ENCODE measurements at places on chromosomes 3 and 15.

DNA sequence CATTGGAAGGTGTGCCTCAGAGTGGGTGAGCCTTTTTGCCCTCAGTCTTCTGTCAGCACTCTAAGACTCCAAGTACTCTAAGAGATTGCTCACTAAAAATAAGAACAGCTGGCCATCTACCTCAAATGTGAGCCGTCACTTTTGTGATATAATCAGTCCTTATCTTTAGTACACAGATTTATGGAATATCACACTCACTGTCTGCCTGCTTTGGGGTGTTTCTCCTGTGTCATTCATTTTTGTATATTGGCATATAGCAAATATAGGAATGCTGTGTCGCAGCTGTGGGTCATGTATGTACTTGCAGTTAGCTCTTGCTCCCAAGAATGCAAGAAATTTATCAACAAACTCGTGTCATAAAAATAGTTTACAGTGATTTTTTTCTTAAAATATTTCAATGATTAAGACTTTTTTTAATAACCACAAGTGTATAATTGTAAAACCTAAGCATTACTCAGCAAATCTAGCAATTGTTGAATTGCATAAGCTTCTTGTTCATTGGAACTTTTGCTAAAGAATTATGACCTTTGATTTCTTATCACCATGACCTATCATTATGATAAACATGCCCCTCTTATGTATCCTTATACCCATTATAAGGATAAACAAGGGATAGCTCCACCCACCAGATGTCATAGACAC is 18.8 kb downstream of the SETD5 start:
- no peak for DNase-seq

DNA sequence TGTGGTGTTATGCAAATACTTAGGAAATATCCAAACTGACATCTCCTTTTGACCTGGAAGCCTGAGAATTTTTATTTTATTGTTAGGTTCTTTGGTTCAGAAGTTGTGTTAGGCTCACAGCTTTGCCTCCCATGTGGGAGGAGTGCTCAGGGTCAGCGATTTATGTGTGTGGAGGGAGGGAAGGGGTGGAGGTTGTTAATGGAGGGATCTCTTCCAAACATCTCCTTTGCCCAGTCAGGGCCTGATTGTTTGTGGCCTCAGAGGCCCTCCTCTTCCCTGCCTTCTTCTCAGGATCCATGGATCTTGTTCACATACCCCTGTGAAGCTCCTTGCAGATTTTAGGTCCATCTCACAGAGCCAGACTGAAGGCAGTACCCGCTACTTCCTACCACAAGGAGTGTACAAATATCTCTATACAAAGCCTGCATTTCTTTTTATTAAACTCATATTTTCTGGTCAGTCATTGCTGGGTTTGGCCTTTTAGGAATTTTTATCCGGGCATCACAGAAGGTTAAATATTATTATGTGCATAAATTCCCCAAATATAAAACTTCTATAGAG is 40.3 kb downstream of the BBX start:
- no peak for DNase-seq

GRCh38 chr15:90181776-90182175 is 19.4 kb upstream of the SEMA4B start:
- DNase-seq = no peak

DNA sequence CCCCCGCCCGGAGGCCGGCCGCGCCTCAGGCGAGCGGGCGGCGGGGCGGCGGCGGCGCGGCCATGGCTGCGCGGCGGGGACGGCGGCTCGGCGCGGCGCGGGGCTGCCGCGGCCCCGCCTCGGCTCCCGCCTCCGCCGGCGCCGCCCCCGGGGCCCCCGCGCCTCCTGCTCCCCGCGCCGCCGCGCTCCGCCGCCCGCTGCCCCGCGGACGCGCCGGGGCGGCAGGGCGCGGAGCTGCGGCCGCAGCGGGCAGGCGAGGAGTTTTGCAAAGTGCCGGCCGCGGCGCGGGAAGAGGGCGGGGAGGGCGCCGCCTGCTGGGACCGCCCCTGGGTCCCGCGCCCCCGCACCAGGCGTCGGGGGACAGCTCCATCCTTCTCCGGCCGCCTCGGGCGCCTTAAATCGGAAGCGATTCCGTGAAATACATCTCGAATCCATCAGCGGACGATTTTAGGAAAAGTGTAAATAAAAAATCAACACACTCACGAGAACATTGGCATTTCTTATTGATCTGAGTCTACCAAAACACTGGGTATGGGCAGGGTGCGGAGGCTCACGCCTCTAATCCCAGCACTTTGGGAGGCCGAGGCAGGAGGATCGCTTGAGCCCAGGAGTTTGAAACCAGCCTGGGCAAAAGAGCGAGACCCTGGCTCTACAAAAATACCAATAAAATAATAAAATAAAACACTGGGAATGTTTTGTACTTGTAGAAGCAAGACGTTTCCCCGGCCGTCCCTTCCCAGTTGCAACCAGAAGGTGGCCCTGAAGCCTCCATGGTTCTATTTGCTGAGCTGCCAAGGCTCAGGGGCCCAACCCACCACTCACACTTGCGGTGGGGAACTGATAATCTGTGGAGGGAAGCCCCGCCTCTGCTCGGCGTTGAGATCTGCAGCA is 136.9 kb downstream of the NUP210 start:
- no peak for DNase-seq

GRCh38 chr15:89226359-89227221 is 5.2 kb upstream of the RLBP1 start:
- no peak for DNase-seq

DNA sequence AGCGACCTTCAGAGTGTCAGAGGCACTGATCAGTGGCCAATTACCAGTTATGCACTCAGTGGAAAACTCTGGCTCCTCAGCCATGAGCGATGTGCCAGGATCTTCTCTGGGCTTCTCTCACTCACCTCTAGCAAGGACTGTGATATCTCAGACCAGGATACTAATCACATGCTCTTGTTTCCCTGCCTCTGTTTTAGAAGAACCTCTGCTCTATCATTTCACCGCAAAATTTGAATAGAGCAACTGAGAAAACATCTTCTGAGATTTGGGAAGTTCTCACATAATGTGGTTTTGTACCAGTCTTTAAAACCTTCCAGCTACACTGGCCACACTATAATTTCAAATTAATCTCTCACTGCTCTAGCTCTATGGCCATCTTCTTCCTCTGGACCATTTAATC is 325.8 kb upstream of the FRG2C start:
- DNase-seq = no peak

DNA sequence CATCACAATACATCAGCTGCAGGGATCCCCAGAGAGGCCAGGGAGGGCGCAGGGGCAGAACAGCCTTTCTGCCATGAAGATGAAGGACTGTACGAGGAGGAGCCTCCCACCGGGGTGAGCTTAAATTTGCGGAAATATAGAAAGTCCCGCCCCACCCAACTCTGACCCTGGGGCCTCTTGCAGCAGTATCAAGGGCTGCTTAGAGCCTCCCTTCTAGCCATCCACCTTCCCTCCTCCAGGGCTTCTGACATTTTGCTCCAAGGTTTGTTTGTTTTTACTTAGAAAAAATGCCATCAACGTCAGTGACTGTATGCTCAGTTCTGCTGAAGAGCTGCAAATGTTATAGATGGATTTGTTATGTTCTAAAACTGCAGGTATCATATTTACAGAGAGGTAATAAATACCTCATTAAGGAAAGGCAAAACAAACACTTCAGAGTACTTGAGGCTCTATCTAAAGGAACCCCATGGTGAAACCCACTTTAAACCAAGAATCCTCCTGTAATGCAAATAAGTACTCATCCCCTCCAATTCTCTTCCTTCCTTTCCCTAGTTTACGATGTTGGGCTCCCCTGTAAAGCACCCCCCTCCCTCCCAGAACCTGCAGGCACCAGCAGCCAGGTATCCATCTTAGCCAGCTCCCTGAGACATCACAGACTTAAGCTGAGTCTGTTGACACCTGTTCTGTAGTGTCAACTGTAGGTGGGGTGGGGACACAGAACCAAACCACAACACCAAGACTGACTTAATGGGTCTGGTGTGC is 30.5 kb downstream of the RFTN1 start:
- no peak for DNase-seq

DNA sequence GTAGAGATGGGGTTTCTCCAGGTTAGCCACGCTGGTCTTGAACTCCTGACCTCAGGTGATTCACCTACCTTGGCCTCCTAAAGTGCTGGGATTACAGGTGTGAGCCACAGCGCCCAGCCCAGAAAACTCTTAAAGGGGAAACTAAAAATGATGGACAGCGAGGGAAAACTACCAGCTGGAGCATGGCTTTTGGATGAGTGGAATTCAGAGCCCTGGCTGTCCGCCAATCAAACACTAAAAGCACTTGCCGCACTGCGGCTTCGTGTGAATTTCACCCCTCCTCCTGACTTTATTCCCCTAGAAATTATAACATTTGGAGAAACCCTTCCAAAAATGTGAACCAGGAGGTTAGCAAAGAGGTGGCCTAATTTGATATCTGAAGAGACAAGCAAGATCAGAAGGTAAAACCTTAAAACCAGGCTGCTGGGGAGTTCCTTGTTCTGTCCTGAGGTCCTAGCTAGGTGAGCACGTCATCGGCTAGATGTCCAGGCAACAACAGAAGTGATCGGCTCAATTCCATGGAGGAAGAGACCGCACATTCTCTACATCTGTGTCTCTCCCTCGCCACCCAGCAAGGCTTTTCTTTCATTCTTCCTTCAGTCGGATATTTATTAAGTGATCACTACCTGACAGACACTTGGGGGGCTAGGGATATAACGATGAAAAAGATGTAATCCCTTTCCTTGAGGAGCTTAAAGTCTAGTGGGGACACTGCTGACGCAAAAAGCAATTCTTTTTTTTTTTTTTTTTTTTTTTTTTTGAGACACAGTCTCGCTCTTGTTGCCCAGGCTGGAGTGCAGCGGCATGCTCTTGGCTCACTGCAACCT is 1.7 kb downstream of the TM4SF19 start:
- no peak for DNase-seq

DNA sequence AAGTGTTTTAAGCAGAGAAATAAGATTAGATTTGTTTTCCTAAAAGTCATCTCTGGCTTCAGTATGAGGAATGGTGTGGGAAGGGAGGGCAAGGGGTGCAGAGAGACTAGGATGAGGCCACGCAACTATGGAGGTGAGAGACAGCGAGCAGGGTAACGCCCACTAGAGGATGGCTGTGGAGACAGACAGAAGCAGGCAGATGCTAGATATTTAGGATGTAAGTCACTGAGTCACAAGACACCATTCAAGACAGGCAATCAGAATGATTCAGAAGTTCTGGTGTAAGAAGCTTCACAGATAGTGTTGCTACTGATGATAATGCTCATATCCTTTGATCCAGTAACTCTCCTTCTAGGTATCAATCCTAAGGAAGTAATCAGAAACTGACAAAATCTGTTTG is 19.1 kb downstream of the HSPBAP1 start:
- no peak for DNase-seq

GRCh38 chr15:31338879-31339557 is 12.4 kb downstream of the KLF13 start:
- DNase-seq = peak; percentile 66

DNA sequence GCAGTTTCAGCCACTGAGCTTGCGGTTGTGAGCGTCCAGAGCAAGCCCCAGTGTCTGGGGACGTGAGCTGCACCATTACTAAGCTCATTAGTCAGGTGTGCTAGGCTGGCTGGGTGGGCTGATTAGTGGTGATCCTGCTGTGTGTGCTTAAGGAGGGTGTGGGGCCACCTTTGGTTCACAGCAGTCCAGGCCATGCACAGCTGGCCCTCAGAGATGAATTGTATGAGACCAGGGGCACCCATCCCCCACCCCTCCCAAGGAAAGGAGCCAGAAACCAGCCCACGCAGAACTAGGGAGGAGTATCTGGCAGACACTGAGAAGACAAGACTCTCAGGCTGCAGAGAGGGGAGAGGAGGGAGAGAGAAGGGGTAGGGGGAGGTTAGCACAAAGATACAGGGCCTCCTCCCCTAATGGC is 3.8 kb downstream of the TYRO3 start:
- DNase-seq = no peak

DNA sequence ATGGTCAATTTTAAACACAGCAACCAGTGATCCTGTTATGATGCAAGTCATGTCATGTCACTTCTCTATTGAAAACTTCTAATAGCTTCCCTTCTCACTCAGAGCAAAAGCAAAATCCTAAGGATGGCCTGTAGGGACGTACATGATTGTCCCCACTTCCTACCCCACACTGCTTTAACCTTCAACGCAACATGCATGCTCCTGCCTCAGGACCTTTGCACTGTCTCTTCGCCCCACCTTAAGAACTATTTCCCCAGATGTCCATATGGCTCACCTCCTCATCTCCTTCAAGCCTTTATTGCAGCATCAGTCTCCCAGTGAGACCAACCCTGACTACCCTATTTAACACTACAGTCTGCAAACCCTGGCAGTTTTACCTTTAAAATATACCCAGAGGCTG is 214.1 kb upstream of the CHRM5 start:
- no peak for DNase-seq

- DNase-seq = no peak
Measured at GRCh38 chr3:58991026-58991425, 58.8 kb downstream of the CFAP20DC start.

GRCh38 chr15:101018016-101018415 is 98.9 kb downstream of the LRRK1 start:
- no peak for DNase-seq

GRCh38 chr3:42032693-42033349 is 58.3 kb upstream of the TRAK1 start:
- peak; percentile 85 for DNase-seq

DNA sequence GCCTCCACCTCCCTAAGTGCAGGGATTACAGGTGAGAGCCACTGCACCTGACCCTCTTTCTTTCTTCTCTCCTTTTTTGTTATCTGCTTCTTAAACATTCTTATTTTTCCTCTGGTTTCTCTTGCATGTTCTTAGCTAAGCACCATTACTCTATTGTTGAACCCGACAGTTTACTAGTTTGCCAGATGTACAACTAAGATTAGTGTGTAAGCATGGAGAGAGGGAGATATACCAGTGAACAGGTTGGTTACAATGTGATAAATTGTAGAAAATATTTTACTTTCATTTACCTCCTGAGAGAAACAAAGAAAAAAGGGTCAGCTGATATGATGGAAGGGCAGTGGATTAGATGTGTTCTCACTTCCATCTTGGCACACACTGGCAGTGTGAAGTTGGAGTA is 4.9 kb downstream of the HAUS2 start:
- DNase-seq = no peak

DNA sequence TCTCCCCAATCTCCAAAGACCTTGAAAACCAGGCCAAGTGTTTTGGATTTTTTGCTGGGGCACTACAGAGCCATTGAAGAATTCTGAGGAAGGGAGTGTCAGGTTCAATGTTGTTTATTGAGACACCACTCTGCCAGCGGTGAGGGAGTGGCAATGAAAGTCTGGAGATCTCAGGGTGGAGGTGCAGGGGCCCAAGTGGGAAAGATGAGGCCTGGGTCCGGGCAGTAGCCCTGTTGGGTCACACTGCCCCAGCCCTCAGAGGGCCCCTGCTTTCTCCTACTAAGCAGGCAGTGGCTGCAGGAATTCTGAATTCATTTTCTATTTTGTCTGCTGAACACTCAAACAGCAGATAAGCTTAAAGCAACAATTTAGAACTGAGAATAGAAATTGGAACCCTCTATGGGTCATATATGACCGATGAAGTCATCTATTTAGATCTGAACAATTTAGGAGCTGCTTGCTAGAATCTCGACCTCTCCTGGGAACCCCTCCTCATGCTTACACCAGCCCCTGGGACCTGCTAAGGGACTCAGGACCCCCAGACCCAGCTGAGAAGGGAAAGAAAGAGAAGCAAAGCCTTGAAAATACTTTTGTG is 17.9 kb downstream of the HRH1 start:
- DNase-seq = no peak

GRCh38 chr3:148329481-148330235 is 368.0 kb upstream of the AGTR1 start:
- peak; percentile 23 for DNase-seq

- DNase-seq = no peak
Measured at GRCh38 chr3:179526482-179526881, 36.2 kb upstream of the ACTL6A start.

GRCh38 chr3:189641776-189642175 is 10.6 kb downstream of the TP63 start:
- no peak for DNase-seq
